Germinal center (tissue), 1 donor: ENCODE measurements at places on chromosomes 2 and 18.

DNA sequence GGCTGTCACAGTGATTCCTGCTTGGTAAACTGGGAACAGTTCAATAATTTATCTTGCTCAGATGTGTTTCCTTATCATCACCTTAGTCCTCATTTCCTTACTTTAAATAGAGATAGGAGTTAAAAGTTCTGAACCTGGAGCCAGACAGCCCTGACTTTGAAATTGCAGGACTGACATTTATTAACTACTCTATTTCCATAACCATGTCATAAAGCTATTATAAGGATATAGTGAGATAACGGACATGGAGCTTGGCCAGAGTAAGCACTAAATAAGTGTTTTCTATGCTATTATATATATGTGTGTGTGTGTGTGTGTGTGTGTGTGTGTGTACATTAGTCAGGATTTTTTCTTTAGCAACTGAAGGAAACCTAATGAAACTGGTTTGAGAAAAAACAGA is 13.1 kb downstream of the NT5DC4 start:
- DNase-seq, result no peak

DNA sequence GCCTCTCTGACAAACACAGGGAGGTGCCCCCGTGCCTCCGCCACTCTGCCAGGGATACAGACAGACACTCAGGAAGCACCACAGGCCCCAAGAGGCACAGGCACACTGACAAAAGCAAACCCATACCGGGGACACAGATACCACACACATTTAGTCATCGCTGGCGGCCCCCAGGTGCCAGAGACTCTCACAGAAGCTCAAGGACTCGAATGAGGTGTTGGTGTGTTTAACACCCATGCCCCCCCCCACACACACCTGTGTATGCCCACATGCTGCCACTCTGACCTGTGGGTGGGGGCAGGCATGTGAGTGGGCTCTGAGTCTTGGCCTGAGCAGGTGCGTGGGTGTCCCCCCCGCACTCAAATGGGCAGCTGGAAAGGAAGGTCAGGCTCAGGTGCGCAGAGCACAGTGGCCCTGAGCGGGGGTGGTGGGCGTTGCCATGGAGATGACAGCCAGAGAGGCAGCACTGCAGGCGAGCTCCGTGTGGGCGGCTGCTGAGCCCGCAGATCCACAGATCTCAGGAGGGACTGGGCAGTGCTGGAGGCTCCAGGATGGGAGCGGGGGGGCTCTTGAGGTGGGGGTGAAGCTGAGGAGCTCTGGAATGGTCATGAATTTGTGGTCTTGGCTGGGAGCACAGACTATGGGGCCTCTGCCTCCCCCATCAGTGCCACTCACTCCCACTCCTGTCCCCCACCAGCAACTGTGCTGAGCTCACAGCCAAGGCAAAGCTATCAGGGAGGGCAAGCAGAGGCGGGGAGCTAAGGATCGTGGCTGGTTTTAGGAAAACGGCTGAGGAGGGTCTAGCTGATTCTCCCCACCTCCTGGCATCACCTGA is 73.9 kb upstream of the TAF1B start:
- peak; percentile 36 for DNase-seq

- DNase-seq, result no peak
Observed at GRCh38 chr18:73829146-73829545, 318.5 kb downstream of the FBXO15 start.

DNA sequence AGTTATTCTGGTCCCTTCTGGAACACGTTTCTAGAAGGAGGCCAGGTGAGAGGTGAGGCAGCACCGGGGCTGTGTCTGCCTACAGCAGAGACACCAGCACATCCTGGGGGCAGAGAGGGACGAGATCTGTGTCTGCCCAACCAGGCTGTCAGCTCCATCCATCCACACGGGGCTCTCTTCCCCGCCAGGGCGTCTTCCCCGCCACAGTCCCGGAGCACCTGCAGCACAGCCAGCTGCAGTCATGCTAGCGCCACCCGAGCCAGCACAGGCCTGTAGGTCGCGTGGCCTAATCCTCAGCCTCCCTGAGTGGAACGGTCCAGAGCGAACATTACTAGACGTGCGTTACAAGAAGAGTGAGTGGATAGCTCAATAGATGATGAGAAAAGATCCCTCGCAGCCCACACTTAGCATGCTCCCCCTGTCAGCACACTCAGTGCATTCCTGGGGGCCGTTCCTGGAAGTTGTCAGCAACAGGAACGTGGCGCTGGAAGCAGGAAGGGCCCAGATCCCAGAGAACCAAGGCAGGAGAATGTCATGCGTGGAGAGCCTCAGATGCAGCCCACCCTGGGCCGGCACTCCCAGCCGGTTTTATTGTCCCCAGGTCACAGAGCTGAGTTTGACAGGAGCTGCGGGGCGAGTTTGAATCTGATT is 179.0 kb downstream of the TWIST2 start:
- no peak for DNase-seq

DNA sequence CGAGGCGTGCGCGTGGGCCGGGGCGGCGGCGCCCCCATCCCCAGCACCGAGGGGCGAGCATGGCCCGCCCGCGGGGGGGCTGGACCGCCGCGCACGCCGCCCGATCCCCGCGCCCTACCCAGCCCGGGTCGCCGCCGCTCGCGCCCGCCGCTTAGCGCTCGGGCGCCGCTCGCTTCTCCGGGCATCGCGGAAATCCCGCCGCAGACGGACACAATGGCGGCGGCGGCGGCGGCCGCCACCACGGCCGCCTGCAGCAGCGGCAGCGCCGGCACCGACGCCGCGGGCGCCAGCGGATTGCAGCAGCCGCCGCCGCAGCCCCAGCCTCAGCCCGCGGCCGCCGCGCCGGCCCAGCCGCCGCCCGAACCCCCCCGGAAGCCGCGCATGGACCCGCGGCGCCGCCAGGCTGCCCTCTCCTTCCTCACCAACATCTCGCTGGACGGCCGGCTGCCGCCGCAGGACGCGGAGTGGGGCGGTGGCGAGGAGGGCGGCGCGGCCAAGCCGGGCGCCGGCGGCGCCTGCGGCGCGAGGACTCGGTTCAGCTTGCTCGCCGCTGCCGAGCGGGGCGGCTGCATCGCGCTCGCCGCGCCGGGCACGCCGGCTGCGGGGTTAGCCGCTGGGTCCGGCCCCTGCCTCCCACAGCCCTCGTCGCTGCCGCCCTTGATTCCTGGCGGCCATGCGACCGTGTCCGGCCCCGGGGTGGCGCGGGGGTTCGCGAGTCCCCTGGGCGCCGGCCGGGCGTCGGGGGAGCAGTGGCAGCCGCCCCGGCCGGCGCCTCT is 453 bp downstream of the CABLES1 start:
- DNase-seq, result peak; percentile 46

- DNase-seq, result no peak
Observed at GRCh38 chr2:26772064-26773001, 8.2 kb downstream of the SLC35F6 start.

DNA sequence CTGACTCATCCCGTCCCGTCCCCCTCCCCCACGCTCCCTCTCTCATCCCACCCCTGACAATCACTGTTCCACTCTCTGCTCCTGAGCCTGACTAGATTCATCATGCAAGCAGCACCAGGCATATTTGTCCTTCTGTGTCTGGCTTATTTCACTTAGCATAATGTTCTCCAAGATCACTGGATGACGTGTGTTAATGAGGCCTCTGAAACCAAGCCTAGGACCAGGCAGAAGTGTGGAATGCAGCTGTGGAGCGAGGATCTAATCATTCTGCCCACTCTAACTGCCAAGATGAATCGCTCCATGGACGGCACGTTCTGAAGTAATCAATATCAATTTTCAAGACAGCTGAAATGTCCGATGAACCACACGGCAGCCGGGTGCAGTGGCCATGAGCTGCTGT is 122.4 kb upstream of the ZNF236 start:
- no peak for DNase-seq

DNA sequence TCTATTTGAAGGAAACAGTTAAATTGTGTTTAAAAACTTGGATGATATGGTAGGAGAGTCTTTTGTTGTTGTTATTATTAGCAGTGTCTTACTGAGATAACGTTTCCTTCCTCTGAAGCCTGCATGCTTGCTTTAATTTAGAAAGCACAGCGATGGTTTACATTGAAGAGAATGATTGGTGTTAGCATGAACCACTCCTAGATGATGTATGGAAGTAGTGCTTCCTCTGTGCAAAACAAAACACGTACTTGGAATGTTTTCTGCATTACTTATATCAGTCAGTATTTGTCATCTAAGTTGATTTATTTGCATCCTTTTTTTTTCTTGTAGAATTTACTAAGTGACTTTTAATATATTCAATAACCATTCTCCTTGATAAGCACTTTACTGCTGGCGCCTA is 89.0 kb downstream of the UGGT1 start:
- no peak for DNase-seq

- DNase-seq, result no peak
Observed at GRCh38 chr2:75558786-75559679, 1.7 kb downstream of the EVA1A start.

- no peak for DNase-seq
Observed at GRCh38 chr2:29459445-29460179, 344.4 kb downstream of the CLIP4 start.

DNA sequence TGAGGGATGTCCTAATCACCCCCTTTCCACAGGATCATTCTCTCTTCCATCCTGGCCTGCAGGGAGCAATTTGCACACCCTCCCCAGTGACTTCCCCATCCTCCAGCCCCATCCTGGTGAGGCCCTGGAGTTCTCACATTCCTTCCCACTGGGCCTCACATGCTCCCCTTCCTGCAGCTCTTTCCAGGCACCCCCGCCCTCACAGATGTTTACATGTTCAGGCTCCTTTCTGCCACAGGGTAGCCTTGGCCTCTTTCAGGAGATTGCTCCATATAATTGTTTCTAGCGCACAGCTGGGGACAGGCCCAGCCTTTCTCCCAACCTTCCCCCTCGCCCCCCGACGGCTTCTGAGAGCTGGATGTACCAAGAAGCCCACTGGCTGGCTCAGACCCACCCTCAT is 288.4 kb upstream of the TRIB2 start:
- no peak for DNase-seq

GRCh38 chr18:55588870-55589595 is 1.0 kb upstream of the TCF4 start:
- DNase-seq, result no peak

DNA sequence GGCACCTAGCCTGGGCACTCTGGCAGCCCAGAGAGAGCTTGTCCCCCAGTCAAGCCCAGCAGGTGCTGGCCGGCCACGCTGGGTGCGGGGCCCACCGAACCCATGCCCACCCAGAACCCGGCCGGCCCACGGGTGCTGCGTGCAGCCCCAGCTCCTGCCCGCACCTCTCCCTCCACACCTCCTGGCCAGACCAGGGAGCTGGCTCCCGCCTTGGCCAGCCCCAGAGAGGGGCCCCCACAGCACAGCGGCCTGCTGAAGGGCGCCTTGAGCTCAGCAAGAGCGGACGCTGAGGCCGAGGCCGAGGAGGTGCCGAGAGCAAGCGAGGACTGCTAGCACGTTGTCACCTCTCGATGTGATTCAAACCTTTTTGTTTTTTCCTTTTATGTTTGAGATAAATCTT is 407.0 kb upstream of the KCNJ3 start:
- DNase-seq, result no peak

- no peak for DNase-seq
Observed at GRCh38 chr2:230423851-230424458, 8.0 kb downstream of the SP100 start.

- no peak for DNase-seq
Observed at GRCh38 chr2:31193806-31194205, 23.5 kb downstream of the CAPN14 start.

- no peak for DNase-seq
Observed at GRCh38 chr2:19932928-19933327, 31.1 kb upstream of the TTC32 start.

DNA sequence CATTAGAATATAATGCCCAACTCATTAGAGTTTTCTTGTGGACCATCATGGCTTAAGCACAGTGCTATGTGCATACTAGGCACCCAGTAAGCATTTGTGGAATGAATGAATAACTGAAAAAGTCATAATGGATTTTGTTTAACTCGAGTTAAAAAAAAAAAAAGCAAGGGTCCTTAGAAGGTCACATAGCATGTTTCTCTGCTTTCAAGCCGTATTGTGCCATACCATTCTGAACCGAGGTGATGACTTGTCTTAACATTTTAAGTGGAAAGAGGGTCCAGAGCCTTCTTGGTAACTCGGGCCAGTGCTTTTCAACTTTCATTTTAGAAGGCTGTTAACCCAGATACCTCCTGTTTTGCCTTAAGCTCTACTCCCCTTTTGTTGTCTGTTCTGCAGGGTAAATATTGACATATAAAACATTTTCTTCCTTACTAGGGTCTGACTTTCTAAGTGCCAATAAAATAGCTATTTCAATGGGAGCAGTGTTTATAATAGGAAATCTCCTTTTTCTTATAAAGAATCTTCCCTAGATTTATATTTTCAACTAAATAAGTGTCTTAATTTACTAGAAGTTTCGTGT is 787 bp upstream of the ADGRF3 start:
- DNase-seq, result no peak

DNA sequence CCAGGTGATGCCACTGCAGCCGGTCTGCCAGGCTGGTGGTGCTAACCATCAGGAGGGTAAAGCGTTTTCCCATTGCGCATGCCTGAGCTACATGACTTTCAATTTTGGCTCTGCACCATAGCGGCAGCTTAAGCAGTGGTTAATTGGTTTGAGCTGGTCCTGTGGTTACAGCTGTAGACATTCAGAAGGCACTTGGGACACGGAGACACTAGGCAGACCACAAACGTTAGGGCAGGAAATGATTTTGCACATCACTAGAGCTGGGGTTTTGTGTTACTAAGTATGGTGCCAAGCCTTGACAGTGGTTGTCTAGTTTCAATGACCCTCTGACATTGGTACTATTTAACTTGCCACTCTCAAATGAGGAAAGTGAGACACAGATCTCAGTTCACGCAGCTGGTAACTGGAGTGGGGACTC is 28.9 kb upstream of the CNOT11 start:
- peak; percentile 70 for DNase-seq

DNA sequence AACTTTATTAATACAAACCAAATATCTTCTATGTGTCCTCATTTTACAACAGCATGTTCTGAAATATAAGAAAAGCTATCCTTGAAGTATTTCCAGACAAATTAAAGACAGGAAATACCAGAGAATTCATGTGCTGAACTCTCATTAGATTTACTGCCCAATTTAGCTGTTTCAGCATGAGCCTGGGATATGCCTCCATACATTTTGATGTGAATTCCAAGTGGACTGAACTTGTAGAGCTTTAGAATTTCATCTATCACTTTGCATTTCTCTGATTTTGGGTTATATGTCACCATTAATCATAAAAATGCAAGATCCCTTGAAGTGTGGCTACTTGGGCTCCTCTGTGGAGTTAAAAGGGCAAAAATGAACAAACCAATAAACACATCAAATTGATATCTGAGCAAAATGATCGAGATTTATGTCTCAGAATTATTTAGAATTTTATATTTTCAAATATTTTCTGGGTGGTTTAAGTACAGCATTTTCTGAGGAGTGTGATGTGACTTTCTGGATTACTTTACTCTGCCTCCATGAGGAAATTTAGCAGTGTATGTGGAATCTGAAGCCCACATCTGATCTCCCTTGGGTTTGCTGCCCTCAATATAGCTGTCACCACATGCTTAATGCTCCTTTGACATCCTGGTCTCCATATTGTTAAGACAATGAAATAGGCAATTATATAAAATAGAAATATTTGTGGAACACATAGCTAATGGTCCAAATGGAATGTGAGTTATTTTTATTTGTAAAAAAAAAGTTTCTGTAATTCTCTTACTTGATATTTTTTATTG is 206.6 kb upstream of the RBMS1 start:
- DNase-seq, result no peak

GRCh38 chr2:149573760-149574159 is 13.8 kb downstream of the MMADHC start:
- DNase-seq, result no peak

GRCh38 chr2:218882461-218882816 is 1.8 kb downstream of the WNT10A start:
- DNase-seq, result no peak
